ENCODE measurements at places on chromosomes 12 and 14.

- DNase-seq: no peak
These were observed at the start of gene OR6C4 for GRCh38 chr12:55549302-55549701. Gene OR6C4, plus strand, starts transcription at chr12:55549602. Its CDS starts 1,625 bp downstream, at chr12:55551227.

DNA sequence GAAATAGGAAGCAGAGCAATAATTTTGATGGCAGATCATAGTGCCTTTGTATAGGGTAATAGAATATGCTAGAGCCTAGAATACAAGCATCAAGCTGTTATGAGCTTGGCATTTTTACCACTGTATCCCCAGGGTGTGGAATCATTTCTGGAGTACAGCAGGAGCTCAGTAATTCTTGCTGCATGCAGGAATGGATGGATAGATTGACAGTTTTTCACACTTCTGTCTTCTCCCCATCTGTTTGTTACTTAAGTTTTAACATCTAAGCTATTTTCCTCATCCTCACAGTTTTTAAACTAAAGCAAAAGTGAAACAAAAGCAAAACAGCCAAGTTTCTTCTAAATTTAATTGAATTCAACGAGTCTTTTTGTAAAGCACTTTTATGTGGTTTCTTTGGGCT lies 32.6 kb downstream of the ALG10 start:
- DNase-seq: no peak

DNA sequence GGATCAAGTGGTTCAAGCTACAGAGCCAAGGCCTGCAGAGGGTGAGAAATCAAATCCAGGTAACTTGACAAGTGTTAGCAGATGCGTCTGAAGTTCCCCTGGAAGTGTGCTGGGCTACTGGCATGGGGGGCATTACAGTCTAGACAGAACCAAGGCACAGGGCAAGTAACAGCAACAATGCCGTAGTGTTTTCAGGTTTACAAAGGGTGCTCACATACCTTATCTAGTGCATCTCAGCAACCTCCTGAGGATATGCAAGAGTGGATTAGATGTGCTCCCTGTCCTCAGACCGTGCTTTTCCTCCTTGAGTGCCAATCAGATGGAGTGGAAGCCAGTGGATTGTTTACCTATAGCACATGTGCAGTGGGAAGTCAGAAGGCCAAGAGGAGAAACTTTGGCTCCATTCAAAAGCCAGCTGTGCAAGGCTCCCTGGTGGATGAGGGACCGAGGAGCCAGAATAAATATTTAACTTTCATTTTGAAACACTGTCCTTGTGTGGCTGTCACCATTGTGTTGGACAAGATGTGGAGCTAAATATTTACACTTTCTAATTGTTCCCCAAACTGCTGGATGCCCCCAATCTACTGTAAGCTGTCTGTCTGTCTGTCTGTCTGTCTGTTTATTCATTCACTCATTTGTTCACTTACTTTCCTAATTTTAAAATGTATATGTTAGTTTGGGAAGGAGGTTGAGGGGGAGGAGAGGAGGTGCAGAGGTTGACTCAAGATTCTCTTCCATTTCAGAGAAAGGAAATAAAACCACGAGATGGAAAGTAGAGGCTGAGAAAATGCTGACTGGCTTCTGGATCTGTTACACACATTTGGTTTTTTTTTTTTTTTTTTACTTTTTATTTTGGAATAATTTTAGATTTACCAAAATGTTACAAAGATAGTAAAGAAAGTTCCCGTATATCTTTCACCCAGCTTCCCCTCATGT lies 184.0 kb upstream of the PARP11 start:
- no peak for DNase-seq

GRCh38 chr12:109832541-109833306 lies 474 bp downstream of the TRPV4 start:
- no peak for DNase-seq

- DNase-seq: no peak
These were observed 54.6 kb downstream of the KCNK13 start for GRCh38 chr14:90116444-90116843.
